ENCODE measurements at places on chromosomes 3 and 15.

GRCh38 chr15:57403017-57403416 lies 26.7 kb downstream of the CGNL1 start:
- no peak for DNase-seq

DNA sequence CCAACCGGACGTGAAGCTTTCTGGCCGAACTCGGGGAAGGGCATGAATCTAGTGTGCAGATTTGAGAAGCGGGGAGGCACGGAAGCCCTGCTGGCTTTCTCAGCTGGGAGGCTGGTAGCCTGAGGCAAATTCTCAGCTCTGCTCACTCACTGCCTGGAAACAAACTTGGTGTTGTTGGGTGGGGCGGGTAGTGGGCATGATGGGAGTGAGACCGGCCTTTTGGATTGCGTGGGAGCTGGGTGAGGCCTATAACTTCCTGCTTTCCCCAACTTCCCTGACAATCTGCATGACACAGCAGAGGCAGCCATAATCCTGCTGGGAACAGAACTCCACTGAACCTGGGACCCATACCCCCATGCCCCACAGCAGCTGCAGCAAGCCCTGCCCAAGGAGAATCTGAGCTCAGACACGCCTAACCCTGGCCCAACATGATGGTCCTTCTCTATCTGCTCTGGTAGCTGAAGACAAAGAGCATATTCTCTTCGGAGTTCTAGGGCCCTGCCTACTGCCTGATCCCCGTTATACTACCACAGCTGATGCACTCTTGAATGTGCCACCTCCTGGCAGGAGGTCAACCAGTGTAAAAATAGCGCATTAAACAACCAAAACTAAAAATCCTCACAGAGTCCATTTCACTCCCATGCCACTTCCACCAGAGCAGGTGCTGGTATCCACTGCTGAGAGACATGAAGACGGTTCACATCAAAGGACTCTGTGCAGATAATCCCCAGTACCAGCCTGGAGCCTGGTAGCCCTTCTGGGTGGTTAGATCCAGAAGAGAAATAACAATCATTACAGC lies 44.7 kb downstream of the CEP70 start:
- no peak for DNase-seq

DNA sequence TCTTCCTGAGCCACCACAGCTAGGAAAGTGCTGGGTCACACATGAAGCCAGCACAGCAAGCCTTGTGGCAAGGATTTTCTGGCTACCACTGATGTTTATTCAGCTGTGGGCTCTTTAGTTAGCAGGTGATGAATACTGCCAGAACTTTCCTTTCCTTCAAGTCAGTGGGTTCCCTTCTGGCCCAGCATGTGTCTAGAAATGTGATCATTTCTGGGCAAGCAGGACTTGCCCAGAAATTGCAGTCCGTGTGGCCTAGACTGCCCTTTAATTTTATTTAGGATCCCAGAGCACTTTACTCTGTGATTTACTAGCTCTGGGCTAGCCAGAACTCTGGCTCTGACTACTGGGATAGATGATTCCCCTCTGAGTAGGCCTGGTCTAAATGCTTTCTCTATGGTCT lies 397.5 kb downstream of the ZIC4 start:
- no peak for DNase-seq

GRCh38 chr3:144957398-144958101 lies 985.9 kb downstream of the DIPK2A start:
- DNase-seq, result no peak

GRCh38 chr3:183844606-183845005 lies 19.2 kb upstream of the MAP6D1 start:
- no peak for DNase-seq

- no peak for DNase-seq
Observed at GRCh38 chr15:38533416-38533915, 31.1 kb downstream of the RASGRP1 start.

- DNase-seq, result no peak
Observed at GRCh38 chr3:184230081-184230602, 757 bp downstream of the VWA5B2 start.

- no peak for DNase-seq
Observed at GRCh38 chr3:31610700-31611275, 78.1 kb downstream of the STT3B start.

GRCh38 chr3:5093731-5094130 lies 28.4 kb upstream of the ARL8B start:
- DNase-seq, result no peak

DNA sequence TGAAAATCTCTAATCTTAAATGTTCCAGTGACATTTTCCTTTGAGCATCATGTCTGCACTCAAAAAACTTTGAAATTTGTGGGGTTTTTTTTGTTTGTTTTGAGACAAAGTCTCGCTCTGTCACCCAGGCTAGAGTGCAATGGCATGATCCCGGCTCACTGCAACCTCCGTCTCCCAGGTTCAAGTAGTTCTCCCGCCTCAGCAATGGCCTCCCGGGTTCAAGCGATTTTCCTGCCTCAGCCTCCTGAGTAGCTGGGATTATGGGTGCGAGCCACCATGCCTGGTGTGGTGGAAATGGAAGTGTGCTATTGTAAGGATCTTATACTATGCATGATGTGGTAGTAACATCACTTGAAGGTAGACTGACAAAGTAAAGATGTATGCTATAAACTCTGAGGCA lies 42.5 kb downstream of the TKT start:
- no peak for DNase-seq

- no peak for DNase-seq
Observed at GRCh38 chr3:74263031-74263430, 351.4 kb downstream of the CNTN3 start.

GRCh38 chr15:101509279-101509678 lies 19.8 kb upstream of the PCSK6 start:
- no peak for DNase-seq

DNA sequence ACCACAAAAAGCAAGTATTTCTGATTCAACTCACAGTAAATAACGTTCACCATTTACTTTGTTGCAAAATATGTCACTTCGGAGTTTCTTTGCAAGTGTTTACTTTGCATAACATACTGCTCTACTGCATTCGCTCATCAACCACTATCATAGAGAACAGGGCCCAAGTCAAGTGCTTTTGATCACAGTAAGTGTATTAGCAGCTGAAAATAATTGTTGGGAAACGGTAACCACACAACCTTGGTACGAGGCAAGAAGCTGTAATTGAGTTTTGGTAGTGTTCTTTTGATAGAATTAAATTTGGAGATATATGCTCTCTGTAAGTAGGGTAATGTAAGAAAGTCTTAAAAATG lies 80.1 kb downstream of the SATB1 start:
- no peak for DNase-seq
